ENCODE measurements at places on chromosomes 4 and X.

DNA sequence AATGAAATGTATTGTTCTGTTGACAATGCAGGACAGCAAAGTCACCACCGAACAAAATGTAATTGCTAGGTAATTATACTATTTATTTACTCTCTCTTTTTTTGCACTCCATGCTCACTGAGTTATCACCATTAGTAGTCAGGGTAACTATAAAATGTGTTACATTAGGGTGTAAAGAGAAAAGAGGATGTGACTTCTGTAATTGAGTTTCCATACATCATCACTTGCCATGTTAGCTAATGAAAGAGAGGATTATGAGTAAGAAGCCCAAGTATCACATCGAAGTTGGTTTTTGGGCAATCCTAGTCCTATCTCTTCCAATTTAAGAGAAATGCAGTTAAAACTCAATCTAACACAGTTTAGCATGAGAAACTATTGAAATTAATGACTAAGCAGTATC lies 7.6 kb downstream of the ZXDA start:
- no peak for DNase-seq

DNA sequence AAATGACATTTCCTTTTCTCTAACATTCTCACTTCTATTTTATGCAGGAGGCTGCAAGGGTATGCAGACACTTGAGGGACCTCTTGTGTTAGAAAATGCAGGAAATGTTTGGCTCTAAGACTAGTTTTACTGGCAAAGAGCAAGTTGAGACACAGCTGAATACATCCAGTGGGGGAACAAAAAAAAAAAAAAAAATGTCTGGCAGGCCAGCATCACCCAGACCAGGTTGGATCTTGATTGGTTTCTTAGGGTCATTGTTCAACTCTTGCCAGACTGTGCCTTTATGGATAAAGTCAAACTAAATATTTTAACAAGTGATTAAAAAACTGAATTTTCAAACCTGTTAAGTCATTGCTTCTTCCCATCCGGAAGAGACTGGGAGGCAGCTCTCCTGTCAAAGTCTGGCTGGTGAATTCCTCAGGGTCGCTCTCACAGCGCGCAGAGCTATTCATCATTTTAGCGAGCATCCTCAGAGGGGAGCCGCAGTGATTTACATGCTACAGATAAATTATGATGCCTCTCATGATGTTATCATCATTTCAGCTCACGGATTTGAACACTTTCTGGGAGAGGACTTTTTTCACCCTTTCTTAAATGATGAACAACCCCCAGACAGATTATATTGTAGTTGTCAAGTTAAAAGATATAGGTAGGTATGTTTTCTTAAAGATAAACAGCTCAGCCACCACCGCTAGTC lies 23.6 kb upstream of the PACRGL start:
- no peak for DNase-seq

DNA sequence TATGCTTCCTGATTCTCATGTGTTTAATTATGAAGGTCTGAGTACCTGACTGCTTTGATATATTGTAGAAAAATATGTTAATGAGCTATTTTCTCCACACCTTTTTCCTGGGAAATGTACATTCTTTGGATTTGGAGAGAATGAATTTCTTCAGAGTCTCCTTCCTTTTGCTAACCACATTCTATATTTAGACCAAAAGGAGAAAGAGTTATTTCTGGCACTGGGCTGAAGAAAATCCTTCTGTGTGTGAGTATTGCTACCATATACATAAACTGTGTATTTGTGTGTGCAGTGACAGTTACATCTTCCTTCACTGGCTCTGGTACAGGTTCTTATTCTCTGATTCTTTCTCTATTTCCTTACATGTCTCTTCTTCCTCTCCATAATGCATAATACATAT lies 44.5 kb upstream of the PGRMC2 start:
- DNase-seq, result no peak

DNA sequence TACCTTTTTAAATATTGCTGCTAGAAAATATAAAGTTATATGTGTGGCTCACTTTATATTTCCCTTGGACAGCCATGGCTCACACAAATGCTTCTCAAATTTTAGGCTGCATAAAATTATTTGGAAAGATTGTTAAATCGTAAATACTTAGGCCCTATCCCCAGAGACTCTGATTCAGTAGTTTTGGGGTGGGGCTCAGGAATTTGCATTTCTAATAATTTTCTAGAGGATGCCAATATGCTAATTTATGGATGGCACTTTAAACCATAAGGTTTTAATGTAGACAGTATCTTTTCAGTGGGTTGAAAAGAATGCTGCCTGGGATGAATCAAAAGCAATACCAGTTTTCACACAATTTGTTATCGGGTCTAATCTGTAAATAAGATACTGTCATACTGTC lies 49.7 kb downstream of the RAP1GDS1 start:
- DNase-seq, result no peak

- no peak for DNase-seq
Measured at GRCh38 chr4:165115301-165115700, 2.6 kb upstream of the TMEM192 start.
